ENCODE measurements at places on chromosomes 12 and 14. TPM values are rescaled to one million over a fixed set of nuclear protein-coding genes. Genes with fewer than 3 reads are reported as not detected.

The IFNG gene
- not detected for total RNA-seq

DNA sequence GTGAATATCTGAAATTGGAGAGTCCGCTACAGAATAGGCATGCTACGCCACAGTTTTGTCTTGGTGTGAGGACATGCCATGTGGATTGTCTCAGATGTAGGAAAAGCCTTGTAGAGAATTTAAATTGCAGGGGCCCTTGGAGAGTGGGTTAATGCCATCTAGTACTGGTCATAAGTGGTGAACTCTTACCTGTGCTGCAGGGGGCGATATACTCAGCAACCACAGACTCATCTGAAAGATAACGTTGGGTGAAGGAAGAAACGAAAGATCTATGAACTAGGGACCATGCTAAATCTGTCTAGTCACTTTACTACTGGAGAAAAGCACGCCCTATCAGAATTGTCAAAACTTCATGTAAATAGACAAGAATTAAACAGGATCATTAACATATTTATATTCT lies 33.7 kb upstream of the A2M start:
- H3K27me3 ChIP-seq: no peaks in the 10 kb centered on the region
- H3K27ac ChIP-seq: no peak overlapping the region
- DNase-seq: no peak
- no peak overlapping the region for H3K4me3 ChIP-seq

The PTGER2 gene
- 19.2 TPM for total RNA-seq

The RIPK3 gene
- total RNA-seq: 26.3 TPM

DNA sequence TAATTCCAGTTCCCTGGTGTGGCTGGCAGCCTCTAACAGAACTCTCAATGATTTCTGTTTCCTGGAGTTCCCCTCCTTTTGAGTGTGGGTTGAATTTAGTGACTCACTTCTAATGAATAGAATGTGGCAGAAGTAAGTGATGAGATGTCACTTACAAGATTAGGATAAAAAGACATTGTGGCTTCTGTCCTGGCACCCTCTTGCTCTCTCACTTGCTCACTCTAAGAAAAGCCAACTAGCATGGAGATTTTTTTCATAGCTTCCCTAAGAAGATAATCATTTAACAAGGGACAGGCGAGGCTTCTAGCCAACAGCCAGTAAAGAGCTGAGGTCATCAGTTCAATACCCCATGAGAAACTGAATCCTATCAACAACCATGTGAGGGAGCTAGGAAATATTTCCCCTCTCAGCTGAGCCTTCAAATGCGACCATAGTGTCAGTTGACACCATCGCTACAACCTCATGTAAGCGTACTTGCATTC lies 156.7 kb downstream of the TMTC3 start:
- H3K27ac ChIP-seq: no peak overlapping the region
- DNase-seq: no peak
- H3K36me3 ChIP-seq: no peaks in the 10 kb centered on the region
- H3K27me3 ChIP-seq: no peaks in the 10 kb centered on the region
- H3K4me1 ChIP-seq: no peaks in the 10 kb centered on the region

All from left lung (tissue), 14 donors.